ENCODE measurements at places on chromosomes 11 and 22.

DNA sequence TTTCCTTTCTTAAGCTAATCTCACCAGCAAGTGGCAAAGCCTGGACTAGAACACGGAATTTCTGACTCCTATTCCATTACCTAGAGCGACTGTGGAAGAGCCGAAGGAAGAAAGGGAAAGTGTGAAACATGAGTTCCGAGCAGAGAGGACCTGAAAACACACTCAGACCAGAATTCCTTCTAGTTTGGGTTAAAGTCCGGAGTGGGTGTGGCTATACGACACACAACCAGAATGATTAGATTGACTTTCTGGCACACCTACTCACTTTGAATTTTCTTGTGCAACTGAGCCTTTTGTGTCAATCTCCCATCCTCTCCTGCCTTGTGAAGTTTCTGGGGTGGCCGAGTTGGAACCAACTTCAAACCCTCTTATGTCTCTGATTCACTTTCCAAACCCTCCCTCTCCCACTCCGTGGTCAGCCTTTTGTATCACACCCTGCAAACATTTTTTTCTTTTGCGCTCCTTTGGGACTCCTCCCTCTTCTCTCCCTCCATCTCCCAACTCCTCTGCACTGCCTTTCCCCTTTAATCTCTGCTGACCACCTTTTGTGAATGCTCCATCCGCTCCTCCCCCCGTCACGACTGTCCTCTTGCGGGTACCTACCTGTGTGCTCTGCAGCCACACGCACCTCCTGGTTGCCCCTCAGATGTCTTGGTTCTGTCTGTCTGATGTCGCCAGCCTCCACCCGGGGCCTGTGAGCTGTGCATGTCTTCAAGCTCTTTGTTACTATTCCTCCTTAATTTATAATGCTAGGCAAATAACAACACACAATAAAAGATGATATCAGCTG is 86.3 kb upstream of the BLID start:
- no peak for DNase-seq

- DNase-seq = no peak
These were observed 12.0 kb downstream of the FAM111A start for GRCh38 chr11:59154610-59155009.

DNA sequence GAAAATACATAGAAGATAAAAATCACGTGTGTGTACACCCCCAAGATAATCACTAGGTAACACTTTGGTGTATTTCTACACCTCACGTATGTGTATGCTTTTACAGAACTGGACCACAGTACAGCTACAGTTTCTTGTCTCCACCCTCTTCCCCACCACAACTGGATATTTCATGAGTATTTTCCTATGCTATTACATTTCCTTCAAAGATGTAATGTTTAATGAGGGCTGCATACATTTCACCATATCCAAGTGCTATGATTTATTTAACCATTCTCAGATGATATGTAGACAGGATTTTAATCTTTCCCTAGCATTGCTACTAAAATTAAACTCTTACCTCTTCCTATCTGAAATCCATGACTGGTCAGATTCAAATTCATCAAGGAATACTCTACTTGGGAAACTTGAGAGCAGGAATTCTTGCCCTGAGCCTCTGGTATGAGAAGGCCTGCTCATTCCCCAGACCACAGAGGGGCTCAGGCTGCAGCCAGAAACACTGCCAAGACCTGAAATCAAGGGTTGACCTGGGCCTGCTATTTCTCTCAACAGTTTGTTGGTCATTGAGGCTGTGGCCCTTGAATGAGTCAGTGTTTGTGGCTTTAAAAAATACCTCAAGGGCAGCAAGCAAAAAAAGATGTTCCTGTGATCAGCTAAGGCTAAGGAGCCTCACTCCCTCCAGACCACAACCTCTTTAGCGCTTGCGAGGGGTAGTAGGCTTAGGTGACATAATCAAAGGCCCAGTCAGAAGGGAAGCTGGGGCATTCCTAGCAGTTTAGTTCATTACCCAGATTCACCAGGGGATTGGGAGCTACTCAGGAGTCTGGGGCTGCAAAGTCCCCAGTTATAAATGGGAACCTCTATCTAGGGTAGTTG is 55.5 kb downstream of the ABTB2 start:
- DNase-seq = no peak

DNA sequence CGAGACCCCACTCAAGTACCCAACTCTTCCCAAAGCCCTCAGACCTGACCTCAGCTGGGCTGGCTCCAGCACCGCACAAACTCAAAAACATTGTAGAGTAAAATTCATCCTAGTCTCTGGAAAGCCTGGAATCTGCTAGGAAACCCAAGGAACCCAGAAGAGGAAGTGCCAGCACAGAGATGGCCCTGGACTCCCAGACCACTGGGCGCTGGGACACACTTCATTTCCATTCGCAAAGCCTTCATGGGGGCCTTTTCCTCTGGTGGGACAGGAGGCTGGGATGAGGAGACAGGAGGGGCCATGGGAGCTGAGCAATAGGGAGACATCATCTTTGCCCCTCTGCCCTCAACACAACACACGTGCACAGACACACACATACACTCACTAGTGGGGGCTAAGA is 30.8 kb downstream of the ARRB1 start:
- no peak for DNase-seq

GRCh38 chr11:83558281-83558680 is 272.1 kb upstream of the CCDC90B start:
- no peak for DNase-seq
